ENCODE measurements at places on chromosomes 4 and X.

DNA sequence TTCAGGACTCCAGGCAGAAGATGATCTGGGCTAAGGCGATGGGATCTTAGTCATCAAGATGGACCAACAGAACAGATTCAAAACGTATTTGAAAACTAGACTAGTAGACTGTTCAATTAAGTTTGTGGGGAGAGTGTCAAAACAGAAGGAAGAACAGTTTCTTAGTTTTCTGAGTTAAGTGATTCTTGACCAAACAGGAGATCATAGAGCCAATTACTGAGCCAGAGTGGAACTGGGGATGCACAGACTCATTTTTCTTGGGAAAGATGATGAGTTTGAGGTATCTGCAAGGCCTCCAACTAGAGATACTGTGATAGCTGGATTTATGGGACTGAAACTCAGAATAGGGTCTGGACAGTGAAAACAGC lies 119.5 kb downstream of the REELD1 start:
- DNase-seq: no peak

DNA sequence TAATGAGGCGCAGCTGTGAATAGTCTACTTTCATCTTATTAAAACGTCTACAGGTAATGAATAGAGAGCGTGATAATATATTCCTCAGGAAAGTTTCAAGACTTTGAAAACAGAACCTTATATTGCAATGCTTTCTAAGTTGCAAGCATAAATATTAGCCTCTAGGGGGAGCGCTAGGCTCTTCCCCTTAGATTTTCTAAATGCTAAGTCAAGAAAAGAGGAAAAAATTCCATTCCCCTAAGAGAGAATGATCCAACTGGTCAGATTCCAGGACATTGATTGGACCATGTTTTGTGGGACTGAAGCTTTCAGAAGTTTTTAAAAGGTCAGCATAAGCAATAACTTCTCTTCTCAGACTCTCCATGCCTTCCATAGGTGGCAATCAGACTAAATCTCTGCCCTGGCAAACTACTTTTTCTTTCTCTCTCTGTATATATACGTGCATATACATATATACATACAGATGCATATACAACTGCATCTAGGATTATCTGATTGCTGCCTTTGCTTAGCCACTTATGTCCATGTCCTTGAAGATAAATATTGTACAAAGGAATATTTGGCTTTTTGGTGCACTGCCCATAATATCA lies 492.9 kb downstream of the INPP4B start:
- no peak for DNase-seq

DNA sequence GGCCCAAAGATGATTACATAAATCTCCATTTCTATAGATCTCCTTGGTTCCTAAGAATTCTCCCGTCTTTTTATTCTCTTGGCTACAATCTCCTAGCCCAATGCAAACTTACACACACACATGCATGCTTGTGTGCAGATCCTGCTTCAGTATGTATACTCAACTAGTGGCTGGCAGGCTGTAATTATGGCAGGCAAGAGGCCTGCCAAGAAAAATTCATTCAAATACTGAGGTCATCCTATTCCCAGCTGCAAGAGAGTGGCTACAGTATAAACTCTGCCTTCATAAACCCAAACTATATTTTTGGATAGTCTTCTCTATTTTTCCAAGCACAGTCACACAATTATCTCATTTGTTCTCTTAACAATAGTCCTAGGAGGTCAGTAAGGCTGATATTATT lies 95.2 kb downstream of the SHROOM4 start:
- no peak for DNase-seq

- no peak for DNase-seq
Observed at GRCh38 chr4:87478732-87479250, 50.4 kb downstream of the SPARCL1 start.

- DNase-seq: no peak
Observed at GRCh38 chr4:7552466-7552865, 117.7 kb upstream of the PSAPL1 start.
